ENCODE measurements at places on chromosomes 2 and 18. TPM values are rescaled to one million over a fixed set of nuclear protein-coding genes. Genes with fewer than 3 reads are reported as not detected.

- no peak for DNase-seq
Measured at GRCh38 chr2:98607104-98607503, 1.2 kb downstream of the COA5 start.

GRCh38 chr2:223768179-223768578, 69.2 kb downstream of the AP1S3 start:
- no peak for DNase-seq

DNA sequence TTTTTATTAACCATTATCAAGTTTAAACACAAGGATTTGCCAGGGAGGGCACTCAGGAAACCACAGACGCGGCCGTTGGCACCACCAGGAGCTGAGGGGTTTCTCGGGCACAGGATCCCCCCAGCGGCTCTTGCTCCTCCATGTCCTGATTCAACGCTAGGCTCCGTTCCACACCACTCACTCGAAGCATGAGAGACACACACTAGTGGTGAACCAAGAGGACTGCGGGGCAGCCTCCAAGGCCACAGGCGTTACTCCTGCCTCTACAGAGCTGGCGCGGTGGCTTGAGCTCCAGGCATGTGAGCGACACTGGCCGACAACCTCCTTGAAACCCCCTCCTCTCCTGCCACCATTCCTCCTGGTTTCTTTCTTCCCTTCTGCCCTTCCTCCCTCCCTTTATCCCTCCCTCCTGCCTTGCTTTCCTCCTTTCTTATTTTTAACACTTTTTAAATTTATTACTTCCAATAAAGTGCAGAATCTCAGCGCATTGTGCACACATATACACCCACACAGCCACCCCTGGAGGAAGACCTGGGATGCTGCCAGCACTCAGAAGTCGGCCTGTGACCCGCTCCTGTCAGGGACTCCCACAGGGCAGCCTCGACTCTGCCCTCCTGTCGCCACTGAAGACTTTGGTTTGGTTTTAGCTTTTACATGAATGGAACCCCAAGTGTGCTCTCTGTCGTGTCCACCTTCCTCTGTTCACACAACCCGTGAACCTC, 21.7 kb downstream of the COX7A2L start:
- DNase-seq, result no peak

DNA sequence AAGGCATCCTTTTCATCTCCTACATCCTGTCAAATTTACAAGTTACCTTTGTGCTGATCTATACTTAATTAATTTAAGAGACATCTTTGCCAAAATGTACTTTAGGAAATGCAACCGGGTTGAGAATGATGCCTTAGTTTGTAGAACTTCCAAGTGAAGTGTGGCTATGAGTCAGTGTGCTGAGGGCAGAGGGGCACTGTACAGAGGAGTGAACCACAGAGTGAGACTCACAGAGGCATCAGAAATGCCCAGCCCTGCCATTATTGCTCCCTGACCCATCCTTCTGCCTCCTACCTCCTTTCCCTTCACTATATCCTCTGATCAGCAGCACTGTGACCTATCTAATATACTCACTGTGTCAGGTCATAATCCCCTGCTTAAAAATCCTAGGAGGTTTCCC, 320.1 kb downstream of the LRRTM1 start:
- DNase-seq, result peak; percentile 55

- DNase-seq, result no peak
Measured at GRCh38 chr2:75960472-75961009, 249.8 kb upstream of the GCFC2 start.

- peak; percentile 53 for DNase-seq
Measured at GRCh38 chr2:208265371-208265800, 669 bp upstream of the PIKFYVE start.

GRCh38 chr18:50405582-50406271, 30.9 kb downstream of the SKA1 start:
- no peak for DNase-seq

ZBTB7C gene
- total RNA-seq, result not detected

LRRTM1 gene
- not detected for total RNA-seq

CD207 gene
- total RNA-seq, result not detected

Measured in IMR-90 (cell line).